COR-L47 (cell line): ENCODE measurements at places on chromosomes 7 and 10.

GRCh38 chr7:75738975-75739795, 444 bp upstream of the HIP1 start:
- DNase-seq: peak; percentile 98

GRCh38 chr7:2438775-2439174, 35.4 kb downstream of the CHST12 start:
- no peak for DNase-seq

GRCh38 chr7:91055219-91055618, 209.0 kb upstream of the FZD1 start:
- DNase-seq: no peak

DNA sequence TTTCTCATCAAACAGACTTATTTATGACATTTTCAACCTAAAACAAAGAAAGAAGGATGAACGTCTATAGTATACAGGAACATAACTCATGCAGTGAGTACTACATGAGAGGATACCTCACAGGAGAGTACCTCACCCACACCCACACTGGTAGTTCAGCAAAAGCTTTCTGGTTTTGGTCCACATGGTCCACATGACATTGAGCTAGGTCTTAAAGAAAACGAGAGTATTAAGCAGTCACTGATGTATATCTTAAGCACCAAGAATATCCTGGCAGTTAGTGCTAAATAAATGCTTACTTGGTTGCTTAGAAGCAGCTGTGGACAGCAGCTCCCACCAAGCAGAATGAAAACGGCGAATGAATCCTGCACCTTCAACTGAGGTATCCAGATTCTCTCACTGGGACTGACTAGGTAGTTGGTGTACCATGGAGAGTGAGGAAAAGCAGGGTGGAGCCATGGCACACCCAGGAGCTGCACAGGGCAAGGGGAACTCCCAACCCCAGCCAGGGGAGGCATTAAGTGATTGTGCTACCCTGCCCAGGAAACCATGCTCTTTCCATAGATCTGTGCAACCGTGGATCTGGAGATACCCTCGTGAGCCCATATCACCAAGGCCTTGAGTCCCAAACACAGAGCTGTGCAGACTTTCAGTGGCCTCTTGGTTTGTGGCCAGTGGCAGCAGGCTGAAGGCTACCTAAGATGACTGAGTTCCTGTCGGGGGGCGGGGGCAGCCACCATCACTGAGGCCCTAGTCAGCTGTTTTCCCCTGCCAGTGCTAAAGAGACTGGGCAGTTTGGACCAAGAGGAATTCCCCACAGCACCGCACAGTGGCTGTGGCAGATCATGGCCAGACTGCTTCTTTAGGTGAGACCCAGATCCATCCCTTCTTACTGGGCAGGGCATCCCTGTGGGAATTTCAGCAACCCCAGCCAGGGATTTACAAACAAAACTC, 143.4 kb downstream of the SGMS1 start:
- no peak for DNase-seq

GRCh38 chr7:37832194-37832593, 16.2 kb upstream of the NME8 start:
- peak; percentile 89 for DNase-seq

- no peak for DNase-seq
Measured at GRCh38 chr7:27178366-27178765, 4.2 kb upstream of the HOXA10 start.

- DNase-seq: no peak
Measured at GRCh38 chr10:36492590-36493515, 632.5 kb upstream of the ANKRD30A start.

- DNase-seq: no peak
Measured at GRCh38 chr7:42221304-42221703, 15.7 kb downstream of the GLI3 start.

DNA sequence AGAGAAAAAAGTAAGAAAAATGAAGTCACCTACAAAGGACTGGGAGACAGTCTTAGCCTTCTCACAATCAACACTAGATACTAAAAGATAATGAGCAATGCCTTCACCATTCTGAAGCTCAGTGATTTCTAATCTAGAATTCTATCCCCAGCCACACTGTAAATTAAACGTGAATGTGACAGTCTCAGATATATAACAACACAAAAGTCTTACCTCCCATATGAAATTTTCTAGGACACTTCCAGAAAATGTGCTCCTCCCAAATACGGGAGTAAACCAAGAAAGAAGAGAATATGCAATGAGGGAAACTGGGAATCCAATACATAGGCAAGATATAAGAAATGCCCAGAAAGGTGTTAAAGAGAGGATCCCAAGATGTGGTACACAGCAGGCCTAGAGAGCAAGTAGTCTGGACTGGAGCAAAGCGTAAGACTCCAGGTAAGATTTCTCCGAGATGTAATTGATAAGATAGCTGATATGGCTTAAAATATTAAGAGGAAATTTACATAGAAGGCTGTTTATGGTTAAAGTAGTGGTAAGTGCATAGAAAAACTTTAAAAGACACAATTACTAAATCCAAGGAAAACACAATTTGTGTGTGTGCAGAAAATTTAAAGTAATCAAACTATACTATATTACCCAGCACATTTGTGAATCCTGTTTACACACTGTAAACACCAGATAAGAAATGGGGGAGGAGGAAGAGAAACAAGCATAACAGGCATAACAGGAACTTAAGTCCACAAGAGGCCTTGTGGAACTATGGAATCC, 44.1 kb downstream of the SGMS1 start:
- DNase-seq: no peak

GRCh38 chr10:69345402-69345801, 67.1 kb downstream of the HK1 start:
- DNase-seq: peak; percentile 68

DNA sequence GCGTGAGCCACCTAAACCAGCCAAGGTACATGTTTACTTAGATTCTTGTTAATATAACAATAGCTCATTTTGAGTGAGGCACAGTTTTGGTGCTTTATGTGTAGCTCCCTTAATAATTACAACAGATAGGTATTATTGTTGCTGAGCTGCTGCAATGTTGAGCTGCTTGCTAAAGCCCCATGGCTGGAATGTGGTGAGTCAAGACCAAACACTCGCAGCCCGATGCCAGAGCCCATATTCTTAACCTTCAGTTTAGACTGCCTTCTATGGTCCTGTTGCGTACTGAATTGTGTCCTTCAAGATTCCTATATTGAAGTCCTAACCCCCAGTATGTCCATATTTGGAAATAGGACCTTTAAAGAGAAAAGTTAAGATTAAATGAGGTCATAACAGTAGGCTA, 407.1 kb downstream of the NEBL start:
- no peak for DNase-seq

DNA sequence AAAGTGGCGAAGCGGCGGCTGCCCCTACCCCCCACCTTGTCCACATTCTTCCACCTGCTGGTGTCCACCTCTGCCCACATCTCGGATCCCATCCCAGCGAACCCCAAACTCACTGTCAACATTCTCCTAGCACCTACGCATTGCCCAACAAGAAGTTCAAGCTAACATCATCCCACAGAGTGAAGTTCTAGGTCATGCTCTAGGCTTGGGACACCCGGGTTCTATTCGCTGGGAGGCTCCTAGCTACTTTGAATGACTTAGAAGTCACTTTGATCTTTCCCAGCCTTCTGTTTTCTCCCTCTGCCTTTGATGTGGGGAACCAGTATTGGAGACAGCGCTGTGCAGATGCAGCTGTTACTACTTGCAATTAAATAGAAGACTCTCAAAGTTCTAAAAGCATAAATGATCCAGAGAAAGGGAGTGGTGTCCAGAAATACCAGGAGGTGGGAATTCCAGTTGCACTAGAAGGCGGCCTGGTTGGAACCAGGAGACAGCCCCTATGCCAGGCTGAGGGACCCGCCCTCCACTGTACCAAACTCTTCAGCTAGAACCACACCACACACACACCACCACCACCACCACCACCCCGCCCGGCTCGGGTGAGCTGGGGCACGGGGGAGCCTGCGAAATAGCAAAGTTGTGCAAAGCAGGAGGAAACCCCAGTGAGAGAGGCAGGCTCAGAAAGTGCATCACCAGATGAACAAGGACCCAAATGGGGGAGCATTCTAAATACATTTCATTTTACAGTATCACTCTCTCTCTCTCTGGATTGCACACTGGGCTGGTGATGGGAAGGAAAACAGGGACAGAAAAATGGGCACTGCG, 5.5 kb upstream of the VGF start:
- no peak for DNase-seq

- no peak for DNase-seq
Measured at GRCh38 chr7:26420422-26421019, 128.9 kb downstream of the SNX10 start.

DNA sequence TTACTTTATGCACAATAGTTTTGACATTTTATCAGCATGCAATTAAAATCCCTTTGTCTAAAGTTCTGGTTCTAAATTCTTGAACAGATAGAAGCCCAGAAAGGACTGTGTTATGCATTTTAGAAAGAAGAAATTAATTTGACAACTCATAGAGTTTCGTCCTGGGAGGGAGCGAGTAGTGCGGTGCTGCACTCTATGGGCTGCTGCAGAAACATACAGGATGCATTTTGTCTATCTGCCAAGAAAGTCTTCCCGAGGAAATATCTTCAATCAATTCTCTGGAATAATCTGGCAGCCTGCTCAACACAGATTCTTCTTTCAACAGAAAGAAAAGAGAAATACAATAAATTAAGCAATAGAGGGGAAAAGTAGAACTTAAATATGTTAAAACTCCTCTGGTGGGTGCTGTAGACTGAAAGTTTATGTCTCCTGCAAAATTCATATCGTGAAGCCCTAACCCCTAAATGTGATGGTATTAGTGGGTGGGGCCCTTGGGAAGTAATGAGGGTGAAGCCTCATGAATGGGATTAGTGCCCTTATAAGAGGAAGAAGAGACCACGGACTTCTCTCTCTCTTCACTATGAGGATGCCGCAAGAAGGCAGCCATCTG, 39.0 kb upstream of the IFRD1 start:
- peak; percentile 46 for DNase-seq

DNA sequence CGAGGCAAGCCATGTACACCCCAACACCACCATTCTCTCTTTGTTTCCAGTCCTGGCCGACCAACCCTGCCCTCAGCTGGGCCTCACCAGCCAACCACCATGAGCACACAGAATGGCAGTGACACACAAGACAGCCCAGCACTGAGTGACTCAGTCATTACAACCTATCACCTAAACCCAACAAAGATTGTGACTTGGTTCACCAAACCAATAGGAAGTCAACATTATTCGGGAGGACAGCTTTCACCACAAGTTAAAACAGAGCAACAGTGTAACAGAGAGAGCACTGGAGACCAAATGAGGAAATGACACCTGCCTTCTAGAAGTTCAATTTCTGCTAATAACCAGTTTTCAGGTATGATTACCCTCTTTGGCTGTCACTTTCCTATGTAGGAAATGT, 72.1 kb downstream of the DNMBP start:
- DNase-seq: no peak

DNA sequence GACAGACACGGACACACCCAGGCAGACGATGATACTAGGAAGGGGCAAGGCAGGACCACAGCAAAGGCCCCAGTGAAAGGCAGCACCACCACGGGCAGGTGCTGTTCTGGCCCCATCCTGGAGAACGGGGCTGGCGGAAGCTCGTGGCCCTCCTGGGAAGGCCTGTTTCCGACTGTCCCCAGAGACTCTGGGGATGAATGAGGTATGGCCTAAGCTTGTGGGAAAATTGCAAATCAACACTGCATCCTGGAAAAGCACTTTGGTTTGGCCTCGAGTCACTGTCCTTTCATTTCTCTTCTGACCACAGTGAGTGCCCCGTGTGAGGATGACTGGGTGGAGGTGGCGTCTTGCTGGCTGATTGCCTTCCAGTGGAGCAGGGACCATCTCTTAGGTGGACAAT, 81.6 kb upstream of the ANLN start:
- DNase-seq: no peak

- no peak for DNase-seq
Measured at GRCh38 chr7:100544967-100545359, 6.0 kb downstream of the AGFG2 start.

DNA sequence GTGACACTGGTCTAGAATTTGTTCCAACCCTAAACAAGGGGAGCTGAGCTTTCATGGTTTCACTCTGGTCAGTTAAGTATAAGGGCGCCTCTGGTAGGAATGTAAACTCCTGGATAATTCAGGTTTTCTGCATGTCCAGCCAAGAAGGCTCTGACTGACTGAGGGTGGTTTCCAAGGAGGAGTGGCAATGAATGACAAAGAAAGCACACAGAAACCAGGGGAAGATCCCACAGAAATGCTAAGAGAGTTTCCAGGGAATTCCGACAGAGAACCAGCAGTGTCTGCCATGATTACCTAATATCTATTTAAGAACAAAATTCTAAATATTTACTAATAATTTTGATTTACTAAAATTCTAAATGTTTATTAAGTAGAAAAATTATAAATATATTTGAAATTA, 27.3 kb upstream of the NRG3 start:
- no peak for DNase-seq

DNA sequence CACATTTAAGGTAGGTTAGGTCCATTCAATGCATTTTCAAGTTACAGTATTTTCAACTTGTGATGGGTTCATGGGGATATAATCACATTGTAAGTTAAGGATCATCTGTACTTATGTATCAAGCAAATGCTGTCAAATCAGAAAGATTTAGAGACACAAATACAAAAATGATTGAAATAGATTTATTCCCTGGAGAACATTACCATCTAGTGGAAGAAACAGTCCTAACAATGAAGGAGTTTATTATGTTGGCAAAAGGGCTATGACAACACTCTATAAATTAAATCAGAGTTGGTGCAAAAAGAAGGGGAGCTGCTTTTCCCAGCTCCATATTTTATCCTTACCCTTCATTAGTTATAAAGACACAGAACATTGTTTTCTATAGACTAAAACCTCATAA, 69.0 kb downstream of the PRSS58 start:
- peak; percentile 2 for DNase-seq

DNA sequence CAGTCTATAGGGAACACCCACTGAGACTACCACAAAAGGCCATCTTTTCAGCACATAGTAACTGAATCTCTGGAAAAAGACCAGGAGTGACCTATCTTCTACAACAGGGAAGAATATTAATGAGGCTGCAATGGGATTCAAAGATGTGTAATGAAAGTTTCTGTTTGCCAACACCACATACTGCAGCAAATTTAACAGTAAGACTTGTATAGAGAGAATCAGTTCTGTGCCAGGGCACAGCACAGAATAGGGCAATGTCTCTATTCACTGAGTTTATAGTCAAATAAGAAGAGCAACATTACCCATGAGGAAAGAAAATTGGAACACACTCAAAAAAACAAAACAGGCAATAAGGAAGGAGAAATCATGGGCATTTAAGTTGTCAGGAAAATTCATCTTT, 91.4 kb upstream of the PTN start:
- peak; percentile 48 for DNase-seq

GRCh38 chr10:47409171-47409865, 25.2 kb upstream of the ZNF488 start:
- no peak for DNase-seq
